Transverse colon (tissue), 4 donors: ENCODE measurements at places on chromosomes 12 and 14. TPM values are rescaled to one million over a fixed set of nuclear protein-coding genes. Genes with fewer than 3 reads are reported as not detected.

GRCh38 chr12:15033641-15034040 is 60.8 kb downstream of the PDE6H start:
- H3K4me1 ChIP-seq, result no peaks in the 10 kb centered on the region
- H3K4me3 ChIP-seq, result no peak overlapping the region
- H3K27me3 ChIP-seq, result no peaks in the 10 kb centered on the region
- no peak for DNase-seq
- no peaks in the 10 kb centered on the region for H3K36me3 ChIP-seq

The EXOC3L4 gene
- total RNA-seq, result 49.0 TPM

The TSHR gene
- total RNA-seq, result 0.48 TPM

The CIROP gene
- total RNA-seq, result not detected

The SRRM4 gene
- total RNA-seq, result not detected

DNA sequence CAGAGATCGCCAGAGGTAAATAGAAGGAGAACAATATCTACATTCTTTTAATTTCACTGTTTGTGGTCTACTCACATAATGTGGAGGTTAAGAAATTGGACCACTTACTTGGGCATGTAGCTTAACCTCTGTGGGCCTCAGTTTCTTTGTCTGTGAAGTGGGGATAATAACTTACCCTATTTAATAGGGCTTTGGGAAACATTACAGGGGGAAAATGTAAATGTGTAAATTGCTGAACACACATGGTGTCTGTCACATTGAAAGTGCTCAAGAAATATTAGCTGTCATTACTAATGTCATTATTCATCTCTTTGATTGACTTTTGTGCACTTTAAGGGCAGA is 140.5 kb downstream of the SLC8A3 start:
- H3K27ac ChIP-seq, result no peak overlapping the region
- H3K4me3 ChIP-seq, result no peak overlapping the region
- no peaks in the 10 kb centered on the region for H3K36me3 ChIP-seq

- DNase-seq, result no peak
- H3K36me3 ChIP-seq, result no peaks in the 10 kb centered on the region
- H3K4me1 ChIP-seq, result no peaks in the 10 kb centered on the region
Observed at GRCh38 chr12:65427646-65428045, 149.2 kb downstream of the MSRB3 start.

GRCh38 chr12:8916154-8916553 is 1.8 kb downstream of the PHC1 start:
- no peaks in the 10 kb centered on the region for H3K36me3 ChIP-seq
- H3K4me3 ChIP-seq, result no peak overlapping the region
- DNase-seq, result no peak
- H3K4me1 ChIP-seq, result peaks cover 6% of the 10 kb centered on the region

- no peak overlapping the region for H3K27ac ChIP-seq
- no peaks in the 10 kb centered on the region for H3K27me3 ChIP-seq
- peaks cover 35% of the 10 kb centered on the region for H3K4me1 ChIP-seq
Observed at GRCh38 chr12:29159661-29160060, 10.6 kb downstream of the FAR2 start.

DNA sequence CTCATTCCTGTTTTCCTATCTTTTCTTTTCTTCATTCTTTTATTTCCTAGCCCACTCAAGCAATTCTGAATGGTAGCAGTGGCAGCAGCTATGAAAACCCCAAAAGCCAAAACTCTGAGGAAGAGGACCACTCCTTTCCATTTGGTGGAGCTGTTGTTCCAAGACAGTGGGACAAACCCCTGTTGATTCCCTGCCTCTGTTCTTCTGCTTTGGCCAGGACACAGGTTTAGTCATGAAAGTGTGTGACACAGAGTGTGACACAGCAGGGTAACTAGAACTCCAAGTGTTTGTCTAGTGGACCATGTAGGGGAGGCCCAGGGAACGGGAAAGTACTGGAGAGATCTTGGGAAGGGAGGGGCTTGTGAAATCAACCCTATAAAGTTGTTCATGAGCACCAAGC is 71.1 kb downstream of the PTCSC3 start:
- H3K27ac ChIP-seq, result no peak overlapping the region
- H3K36me3 ChIP-seq, result no peaks in the 10 kb centered on the region

DNA sequence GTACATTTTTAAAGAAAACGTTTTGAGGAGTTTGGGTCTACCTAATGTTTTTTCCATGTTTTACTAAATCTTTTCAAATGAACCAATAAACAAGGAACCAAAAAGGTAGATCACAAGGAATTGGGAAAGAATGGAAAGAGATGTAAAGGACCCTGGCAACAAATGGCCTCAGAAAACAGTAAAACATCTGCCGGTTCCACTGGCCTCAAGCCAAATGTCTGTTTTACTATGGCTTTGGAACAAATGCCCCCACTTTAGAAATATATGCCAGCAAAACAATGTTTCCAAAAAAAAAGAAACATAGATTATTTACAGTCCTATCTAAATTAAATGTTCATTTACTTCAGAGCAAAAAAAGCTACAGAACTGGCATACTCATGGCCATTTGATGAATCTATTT is 3.0 kb downstream of the TRMT5 start:
- no peaks in the 10 kb centered on the region for H3K36me3 ChIP-seq
- H3K4me3 ChIP-seq, result no peak overlapping the region
- H3K27ac ChIP-seq, result no peak overlapping the region
- DNase-seq, result no peak

The KIF26A gene
- 2.2 TPM for total RNA-seq

The SIX6 gene
- total RNA-seq, result not detected

DNA sequence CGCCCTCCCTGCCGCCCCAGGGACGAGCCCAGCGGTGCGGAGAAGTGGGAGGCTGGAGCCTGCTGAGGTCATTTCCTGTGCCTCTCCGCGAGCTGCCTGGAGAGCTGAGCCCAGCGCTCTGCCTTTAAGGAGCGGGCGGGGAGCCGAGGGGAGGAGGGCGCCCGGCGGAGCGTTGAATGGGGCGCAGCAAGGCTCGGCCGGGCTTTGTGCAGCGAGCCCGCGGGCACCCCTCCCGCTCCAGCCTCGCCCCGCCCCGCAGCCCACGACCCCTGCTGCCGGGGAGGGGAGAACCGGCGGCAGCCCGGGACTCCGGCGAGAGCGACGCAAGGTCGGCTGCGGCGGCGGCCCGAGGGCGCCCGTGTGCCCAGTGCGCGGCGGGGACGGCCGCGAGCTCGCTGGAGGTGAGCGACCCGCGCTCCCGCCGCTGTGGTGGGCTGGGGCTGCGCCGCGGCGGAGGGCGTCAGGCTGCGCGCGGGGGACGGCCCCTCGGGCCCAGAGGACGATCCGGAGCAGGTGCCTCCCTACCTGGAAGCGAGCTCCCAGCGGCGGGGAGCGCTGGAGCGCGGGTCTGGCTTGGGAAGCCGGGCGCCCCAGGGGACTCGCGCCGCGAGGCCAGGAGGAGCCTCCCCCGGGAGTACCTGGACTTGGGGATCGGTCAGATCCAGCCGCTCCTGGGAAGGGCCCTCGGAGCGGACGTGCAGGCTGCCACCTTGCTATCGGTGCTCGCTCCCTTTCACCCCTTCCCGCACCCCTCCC is at the start of gene PLEKHH1:
TSS of gene PLEKHH1 (plus strand) at position 293 of the 756 bp plus-strand sequence. CDS start 8,578 bp downstream, outside the sequence.
- peak; percentile 88 for DNase-seq
- peaks cover 5% of the 10 kb centered on the region for H3K4me1 ChIP-seq
- no peaks in the 10 kb centered on the region for H3K27me3 ChIP-seq
- H3K4me3 ChIP-seq, result peak within 1 kb of the TSS; percentile 21

- H3K4me1 ChIP-seq, result no peaks in the 10 kb centered on the region
- no peak overlapping the region for H3K27ac ChIP-seq
- peaks cover 30% of the 10 kb centered on the region for H3K36me3 ChIP-seq
- no peaks in the 10 kb centered on the region for H3K27me3 ChIP-seq
- DNase-seq, result no peak
Observed at GRCh38 chr12:112270673-112271072, 111.6 kb downstream of the HECTD4 start.

The SSPN gene
- total RNA-seq, result 12.7 TPM

The RFX4 gene
- total RNA-seq, result not detected

GRCh38 chr14:103679351-103679750 is 35.9 kb downstream of the XRCC3 start:
- no peak overlapping the region for H3K4me3 ChIP-seq
- no peaks in the 10 kb centered on the region for H3K4me1 ChIP-seq
- H3K27me3 ChIP-seq, result no peaks in the 10 kb centered on the region

DNA sequence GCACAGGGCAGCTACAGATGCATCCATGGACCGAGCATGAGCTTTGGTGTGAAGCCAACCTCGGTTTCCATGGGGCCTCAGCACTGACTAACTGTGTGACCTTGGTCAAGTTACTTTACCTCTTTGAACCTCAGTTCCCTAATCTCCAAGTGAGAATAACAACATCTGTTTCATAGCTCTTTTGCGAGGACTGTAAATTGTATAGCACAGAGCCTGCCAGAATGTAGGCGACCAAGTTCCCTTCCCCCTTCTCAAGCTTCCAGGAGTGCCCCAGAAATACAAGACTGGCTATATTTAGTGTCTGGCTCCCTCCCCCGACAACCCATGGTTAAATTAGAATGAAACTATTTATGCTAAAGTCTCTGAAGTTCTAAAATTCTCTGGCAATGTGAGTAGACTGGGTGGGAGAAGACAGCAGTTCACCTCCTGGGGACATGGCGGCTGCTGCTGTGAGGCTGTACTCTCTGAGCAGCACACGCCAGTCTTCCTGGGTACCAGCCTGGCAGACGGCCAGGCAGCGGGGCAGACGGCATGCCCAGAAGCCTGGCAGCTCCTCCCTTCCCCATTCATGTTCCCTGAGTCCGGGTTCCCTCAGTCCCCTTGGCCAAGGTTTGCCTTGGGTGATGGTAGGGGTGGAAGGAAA is 22.0 kb upstream of the TMED10 start:
- H3K36me3 ChIP-seq, result no peaks in the 10 kb centered on the region
- peak; percentile 36 for DNase-seq
- no peak overlapping the region for H3K4me3 ChIP-seq

GRCh38 chr12:9869307-9870161 is at the start of gene CLEC2B:
CLEC2B (minus strand) TSS chr12:9869354.
- DNase-seq, result no peak
- H3K4me3 ChIP-seq, result peak within 1 kb of the TSS; percentile 44
- peak within 1 kb of the TSS; percentile 85 for H3K27ac ChIP-seq
- no peaks in the 10 kb centered on the region for H3K27me3 ChIP-seq
- H3K4me1 ChIP-seq, result no peaks in the 10 kb centered on the region
- H3K36me3 ChIP-seq, result no peaks in the 10 kb centered on the region

The TRIM9 gene
- total RNA-seq, result 13.8 TPM

- H3K27me3 ChIP-seq, result no peaks in the 10 kb centered on the region
- H3K27ac ChIP-seq, result no peak overlapping the region
- H3K4me3 ChIP-seq, result no peak overlapping the region
- no peak for DNase-seq
- peaks cover 50% of the 10 kb centered on the region for H3K4me1 ChIP-seq
Observed at GRCh38 chr14:24861083-24861630, 188.8 kb downstream of the STXBP6 start.

The TAS2R8 gene
- total RNA-seq, result not detected

The RPL6 gene
- total RNA-seq, result 746 TPM

The HRK gene
- not detected for total RNA-seq

The CMTM5 gene
- total RNA-seq, result not detected

The CCDC60 gene
- 2.6 TPM for total RNA-seq

The SYT1 gene
- total RNA-seq, result 4.9 TPM

- no peaks in the 10 kb centered on the region for H3K36me3 ChIP-seq
- no peak overlapping the region for H3K4me3 ChIP-seq
- peak; percentile 57 for DNase-seq
- H3K27me3 ChIP-seq, result no peaks in the 10 kb centered on the region
- H3K27ac ChIP-seq, result peak overlapping the region; percentile 63
- peaks cover 71% of the 10 kb centered on the region for H3K4me1 ChIP-seq
Observed at GRCh38 chr12:104669851-104670337, 213.1 kb downstream of the CHST11 start.

DNA sequence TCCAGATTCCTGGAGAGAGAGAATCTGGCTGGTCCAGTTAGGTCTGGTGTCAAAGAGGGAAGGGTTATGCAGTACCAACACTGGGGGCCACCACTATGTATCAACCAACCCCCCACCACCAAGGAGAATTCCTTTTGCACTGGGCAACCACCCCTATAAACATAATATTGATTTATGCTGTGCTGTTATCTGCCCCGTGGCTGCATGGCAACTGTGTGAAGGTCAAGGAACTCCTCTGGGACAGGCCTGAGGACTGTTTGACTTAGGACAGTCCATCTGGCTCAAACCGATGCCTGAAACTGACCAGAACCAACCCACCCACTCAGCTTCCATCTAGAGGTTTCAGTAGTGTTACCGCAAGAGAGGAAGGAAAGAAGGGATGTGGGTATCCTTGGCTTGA is 20.5 kb downstream of the PLEKHH1 start:
- no peak overlapping the region for H3K4me3 ChIP-seq
- no peaks in the 10 kb centered on the region for H3K36me3 ChIP-seq
- H3K27me3 ChIP-seq, result no peaks in the 10 kb centered on the region
- no peaks in the 10 kb centered on the region for H3K4me1 ChIP-seq
- H3K27ac ChIP-seq, result no peak overlapping the region
